ENCODE measurements at places on chromosomes 12 and 14.

DNA sequence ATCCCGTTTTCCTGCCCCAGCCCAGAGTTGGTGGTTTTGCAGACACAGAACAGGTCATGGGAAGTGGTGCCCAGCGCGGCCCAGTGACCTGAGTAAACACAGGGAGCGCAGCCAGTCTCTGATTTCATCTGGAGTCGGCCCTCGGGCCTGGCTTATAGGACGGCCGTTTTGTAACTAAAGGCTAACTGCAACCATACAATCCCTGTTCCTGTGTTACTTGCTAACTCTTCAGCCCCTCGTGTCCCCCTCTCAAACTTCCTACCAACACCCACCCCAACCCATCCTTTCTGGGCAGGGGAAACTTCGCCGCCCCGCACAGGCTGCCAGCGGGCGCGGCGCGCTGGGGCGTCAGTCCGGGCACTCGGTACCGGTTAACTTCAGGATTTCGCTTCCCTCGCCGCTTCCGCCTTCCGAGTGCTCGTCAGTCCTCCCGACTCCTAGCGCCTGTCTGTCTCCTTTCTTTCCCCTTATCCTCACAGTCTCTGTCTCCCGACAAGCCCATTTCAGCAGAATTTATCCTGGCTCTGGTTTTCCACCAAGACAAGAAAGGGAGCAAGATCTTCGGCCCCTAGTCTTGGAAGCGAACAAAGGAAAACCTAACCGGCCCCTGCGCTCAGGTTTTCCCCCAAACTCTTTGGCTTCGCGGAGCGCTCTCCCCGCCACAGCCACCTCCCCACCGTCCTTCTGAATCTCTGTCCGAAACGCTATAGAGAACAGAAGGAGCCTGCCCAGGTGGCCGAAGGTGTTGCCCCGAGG is 2.0 kb downstream of the SIX1 start:
- peak; percentile 32 for DNase-seq

DNA sequence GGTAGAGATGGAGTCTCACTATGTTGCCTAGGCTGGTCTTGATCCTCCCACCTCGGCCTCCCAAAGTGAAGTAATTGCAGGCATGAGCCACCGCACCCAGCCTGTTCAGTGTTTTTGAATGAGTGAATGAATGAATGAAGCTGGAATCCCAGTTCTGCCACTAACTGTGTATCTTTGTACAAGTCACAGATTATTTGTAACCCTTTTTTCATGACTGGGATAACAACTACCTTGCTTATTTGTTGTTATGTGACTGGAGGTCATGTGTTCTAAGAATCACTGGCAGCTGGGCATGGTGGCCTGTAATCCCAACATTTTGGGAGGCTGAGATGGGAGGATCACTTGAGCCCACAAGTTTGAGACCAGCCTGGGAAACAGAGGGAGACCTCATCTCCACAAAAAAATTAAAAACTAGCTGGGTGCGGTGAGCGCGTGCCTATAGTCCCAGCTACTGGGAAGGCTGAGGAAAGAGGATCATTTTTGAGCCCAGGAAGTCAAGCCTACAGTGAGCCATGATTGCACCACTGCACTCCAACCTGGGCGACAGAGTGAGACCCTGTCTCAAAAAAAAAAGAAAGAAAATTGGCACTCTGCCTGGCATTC is 13.3 kb upstream of the NUMB start:
- no peak for DNase-seq

DNA sequence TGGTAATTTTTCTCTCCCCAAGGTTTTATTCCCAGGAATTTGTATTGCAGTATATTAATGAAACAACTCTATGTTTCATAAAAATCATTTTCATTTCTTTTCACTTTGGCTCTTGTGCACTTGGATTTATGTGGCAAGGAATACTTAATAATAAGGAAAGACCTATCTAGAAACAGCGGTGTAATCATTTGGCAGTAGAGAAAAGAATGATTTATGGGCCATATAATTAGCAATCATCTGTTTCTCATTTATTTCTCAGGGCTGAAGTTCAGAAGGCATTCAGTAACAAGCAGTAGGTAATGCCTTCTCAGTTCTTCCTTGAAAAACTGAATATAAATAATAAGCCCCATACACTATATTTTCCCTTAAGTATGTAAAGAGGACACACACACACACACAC is 172.6 kb downstream of the ANO4 start:
- DNase-seq = no peak

DNA sequence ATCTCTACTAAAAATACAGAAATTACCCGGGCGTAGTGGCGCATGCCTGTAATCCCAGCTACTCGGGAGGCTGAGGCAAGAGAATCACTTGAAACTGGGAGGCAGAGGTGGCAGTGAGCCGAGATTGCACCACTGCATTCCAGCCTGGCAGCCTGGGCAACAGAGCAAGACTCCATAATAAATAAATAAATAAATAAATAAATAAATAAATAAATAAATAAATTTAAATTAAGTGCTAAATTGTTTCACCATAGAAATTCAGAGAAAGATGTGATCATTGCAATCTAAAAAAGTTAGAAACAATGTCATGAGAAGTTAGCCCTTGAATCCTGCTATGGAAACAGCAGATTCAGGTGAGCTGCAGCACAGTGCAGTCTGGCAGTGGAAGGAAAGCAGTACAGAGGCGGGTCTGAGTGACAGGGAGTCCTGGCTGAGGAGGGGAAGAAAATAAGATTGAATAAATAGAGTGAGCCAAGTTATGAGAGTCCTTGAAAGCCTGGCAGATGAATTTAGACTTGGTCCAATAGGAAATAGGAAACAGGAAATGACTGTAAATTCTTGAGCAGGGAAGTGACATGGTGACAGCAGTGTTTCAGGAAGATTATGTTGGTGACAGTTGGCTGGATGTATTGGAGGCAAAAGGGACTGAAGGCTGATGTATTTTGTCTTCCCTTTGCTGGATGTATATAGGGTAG is 241.5 kb downstream of the GXYLT1 start:
- no peak for DNase-seq

GRCh38 chr14:104395276-104395675 is 184.3 kb upstream of the C14orf180 start:
- DNase-seq = no peak

GRCh38 chr14:69845787-69846186 is 33.4 kb upstream of the SMOC1 start:
- DNase-seq = no peak

- DNase-seq = no peak
These were observed 40.2 kb downstream of the UBE3B start for GRCh38 chr12:109517619-109518018.

GRCh38 chr12:123859035-123859434 is 96.9 kb downstream of the DNAH10 start:
- no peak for DNase-seq

GRCh38 chr12:3836641-3837040 is 36.6 kb downstream of the PARP11 start:
- no peak for DNase-seq

DNA sequence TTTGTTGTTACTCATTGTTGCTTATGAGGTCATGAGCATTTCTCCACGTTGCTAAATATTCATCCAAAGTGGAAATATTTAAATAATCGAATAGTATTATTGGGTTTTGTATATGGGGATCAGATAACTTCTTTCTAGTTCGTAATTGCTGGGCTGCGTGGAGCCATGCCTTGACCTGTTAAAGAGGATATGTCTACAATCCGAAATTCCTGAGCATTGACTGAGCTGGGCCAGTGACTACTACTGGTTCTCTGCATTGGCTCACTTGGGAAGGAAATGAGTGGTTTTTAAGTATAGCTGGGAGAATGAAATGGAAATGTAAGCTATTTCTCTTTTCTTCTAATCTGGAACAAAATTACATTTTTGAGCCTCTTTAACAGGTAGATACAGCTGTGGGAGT is 163.2 kb downstream of the RPL10L start:
- no peak for DNase-seq

DNA sequence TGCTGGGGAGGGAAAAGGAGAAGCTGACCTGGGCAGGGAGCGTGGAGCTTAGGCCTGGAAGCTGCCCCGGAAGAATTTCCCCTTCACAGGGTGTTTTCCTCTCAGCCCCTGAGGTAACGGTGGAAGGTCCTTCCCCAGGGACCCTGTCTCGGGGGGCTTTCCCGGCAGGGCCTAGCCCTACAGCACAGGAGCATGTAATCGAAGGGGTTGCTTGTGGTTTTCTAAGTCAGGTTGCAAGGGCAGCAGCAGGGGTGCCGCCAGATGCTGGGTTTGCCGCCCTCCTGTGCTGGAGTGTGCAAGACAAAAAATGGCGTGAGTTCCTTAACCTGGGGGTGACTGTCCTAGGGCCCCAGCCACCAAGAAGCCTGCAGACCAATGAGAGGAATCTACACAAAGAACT is 1.6 kb upstream of the KRT74 start:
- no peak for DNase-seq

DNA sequence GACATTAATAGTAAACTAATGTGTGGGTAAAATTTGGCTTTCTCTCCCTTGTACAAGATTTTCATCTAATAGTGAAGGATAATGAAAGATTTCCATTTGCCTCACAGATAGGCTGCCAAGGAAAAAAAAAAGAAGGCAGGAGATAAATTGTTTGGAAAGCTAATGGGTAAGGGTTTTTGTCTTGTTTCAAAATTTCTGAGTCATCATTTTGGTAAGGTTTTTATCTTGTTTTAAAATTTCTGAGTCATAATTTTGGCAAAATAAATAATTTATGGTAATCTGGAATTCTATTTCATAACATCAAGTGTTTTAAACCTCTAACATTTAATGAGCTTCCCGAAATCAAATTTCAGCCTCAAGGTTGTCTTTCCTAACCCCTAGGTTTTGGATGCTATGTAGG is 1035.7 kb upstream of the FBXO33 start:
- DNase-seq = no peak

GRCh38 chr14:22532345-22533056 is 56.5 kb downstream of the DAD1 start:
- no peak for DNase-seq

- no peak for DNase-seq
These were observed 6.5 kb downstream of the NOC4L start for GRCh38 chr12:132150780-132151144.

- no peak for DNase-seq
These were observed 23.1 kb upstream of the C14orf180 start for GRCh38 chr14:104556256-104557021.

DNA sequence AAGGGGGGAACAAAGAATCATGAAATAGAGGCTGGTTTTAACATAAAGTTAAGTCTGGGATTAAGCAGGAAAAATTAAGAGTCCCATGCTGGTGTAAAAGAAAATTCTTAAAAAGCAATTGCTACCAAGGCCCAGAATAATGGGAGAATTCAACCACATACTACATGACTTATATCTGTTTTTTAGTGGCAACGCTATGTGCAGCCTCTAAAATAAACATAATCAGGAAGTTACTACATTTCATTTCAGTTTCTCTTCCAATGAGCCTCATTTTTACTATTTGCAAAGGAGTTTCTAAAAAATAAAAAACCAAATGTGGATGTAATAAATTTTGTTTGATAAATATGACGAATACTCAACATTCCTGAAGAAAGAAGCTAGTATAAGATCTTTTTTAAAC is 58.1 kb downstream of the CPNE8 start:
- no peak for DNase-seq

- no peak for DNase-seq
These were observed 160.6 kb downstream of the CAPZA3 start for GRCh38 chr12:18898470-18898869.

GRCh38 chr12:42002563-42002962 is 142.1 kb downstream of the GXYLT1 start:
- DNase-seq = no peak

DNA sequence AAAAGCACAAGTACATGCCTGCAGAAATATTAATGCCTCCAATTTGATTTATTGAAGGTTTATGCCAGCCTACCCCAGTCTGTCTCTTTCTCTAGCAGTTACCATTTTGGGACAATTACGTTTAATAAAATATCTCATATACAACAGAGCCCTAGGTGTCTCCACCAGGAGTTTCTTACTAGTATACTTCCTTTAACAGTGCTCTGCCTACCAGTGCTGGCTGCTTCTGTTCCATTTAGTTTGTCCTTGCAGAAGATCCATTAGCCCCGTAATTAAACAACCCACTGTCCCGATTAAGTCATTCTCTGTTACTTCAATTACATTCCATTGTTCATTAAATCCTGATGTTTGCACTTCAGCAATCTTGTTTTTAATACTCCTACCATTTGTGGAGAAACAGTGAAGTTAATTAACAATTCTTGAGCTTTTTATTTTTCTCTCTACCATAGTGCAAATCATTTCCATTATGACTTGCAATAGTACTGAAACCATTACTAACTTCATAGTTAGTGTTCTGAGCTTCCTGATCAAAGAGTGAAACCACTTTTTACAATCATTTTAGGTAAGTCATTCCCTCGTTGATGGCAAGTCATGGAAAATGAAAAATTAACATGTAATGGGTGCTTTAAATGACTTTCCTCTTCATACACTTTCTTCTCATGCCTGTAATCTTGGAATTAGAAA is 121.1 kb downstream of the PLXNC1 start:
- no peak for DNase-seq

GRCh38 chr14:77242752-77243151 is 28.3 kb downstream of the NGB start:
- DNase-seq = no peak

GRCh38 chr12:106919910-106920544 is 35.7 kb upstream of the TMEM263 start:
- peak; percentile 12 for DNase-seq

GRCh38 chr12:16880864-16881285 is 274.9 kb upstream of the LMO3 start:
- DNase-seq = no peak

DNA sequence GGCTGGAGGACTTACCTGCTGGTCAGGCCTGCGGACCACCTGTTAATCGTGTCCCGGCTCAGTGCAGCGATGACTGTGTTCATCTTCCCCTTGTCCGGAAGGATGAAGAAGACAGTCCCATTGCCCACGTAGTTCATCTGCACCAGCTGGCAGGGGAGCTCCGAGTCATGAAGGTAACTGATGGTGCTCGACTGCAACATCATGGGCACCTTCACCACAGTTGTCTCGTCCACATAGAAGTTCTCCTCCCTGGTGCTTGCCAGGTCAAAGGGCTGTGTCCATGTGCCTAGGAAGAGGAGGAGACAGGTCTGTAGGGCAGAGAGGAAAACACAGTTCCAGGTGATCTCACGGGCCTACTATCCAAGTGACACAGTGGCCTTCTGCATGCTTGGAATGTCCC is 13.4 kb downstream of the SERPINA6 start:
- DNase-seq = no peak

DNA sequence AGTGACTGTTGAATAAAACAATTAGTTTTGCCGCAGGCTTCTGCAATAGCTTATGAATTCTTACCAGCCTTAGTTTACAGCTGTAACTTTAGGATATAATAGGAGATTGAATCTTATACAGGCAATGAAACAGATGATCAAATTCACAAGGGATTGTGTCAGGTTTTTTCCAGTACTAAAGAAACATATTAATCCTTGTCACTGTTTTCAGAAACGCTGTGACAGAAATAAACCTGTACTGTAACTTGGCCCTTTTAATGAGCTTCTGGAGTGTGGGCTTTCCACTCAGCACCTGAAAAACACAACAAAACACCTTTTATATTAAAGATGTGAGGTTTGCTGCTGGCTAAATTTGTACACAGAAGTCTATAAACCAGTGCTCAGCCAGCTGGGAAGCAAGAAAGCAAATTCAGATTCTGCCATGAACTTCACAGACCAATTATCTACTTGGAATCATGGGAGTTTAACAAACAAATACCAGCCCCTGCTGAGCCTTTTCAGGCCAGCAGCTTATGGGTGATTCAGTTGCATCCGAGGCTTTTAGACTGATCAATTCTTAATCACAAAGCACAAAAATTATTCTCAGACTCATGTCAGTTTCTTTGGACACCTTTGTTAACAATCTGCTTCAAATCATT is 109.5 kb downstream of the FOXG1 start:
- no peak for DNase-seq
